ENCODE measurements at places on chromosomes 1 and 21.

- H3K4me1 ChIP-seq: peaks cover 43% of the 10 kb centered on the region
- no peak for DNase-seq
- no peak overlapping the region for H3K27ac ChIP-seq
- no peaks in the 10 kb centered on the region for H3K27me3 ChIP-seq
- no peak overlapping the region for H3K4me3 ChIP-seq
Measured at GRCh38 chr1:59331686-59332620, 35.1 kb downstream of the FGGY start.

- peaks cover 16% of the 10 kb centered on the region for H3K4me1 ChIP-seq
- no peak for DNase-seq
- H3K27ac ChIP-seq: peak overlapping the region; percentile 90
- H3K36me3 ChIP-seq: peaks cover 41% of the 10 kb centered on the region
Measured at GRCh38 chr21:30710499-30710898, 8.1 kb downstream of the KRTAP21-3 start.

- no peaks in the 10 kb centered on the region for H3K27me3 ChIP-seq
- peak overlapping the region; percentile 92 for H3K4me3 ChIP-seq
- H3K36me3 ChIP-seq: peaks cover 49% of the 10 kb centered on the region
Measured at GRCh38 chr1:89633800-89634625, 1.1 kb downstream of the LRRC8C start.

DNA sequence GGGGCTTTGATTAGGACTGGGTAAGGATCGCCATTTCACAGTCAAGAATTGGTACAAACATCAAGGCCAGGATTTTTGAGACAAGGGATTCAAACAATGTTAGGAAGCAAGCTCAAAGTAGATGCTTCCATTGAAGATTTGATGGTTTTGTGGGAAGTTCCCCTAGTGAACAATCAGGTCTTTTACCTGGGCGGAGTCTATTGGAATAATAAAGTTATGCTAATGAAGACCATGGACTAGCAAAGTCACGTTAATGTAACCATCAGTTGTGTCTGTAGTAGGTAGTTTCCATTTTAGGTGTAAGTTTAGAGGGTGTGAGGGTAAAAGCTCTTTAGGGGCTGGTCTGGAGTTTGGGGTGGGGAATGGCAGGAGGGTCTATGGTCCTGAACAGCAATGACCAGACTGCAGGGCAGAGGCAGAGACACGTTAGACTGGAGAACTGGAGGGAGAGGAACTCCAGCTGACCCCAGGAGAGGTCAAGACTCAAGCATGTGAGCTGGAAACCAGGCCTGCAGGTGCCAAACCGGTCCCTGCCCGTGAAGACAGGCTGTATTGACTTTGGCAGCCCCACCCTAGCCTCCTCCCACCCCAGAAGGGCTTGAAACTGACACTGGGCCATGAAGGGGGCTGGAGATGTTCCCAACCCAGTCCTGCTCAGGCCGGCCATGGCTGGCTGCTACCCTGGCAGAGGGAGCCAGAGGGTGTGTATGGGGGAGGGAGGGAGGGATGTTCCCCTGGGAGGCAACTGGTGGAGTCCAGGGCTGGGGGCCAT, 36.0 kb upstream of the GPR37L1 start:
- H3K36me3 ChIP-seq: no peaks in the 10 kb centered on the region
- no peak for DNase-seq
- H3K27ac ChIP-seq: no peak overlapping the region
- H3K4me3 ChIP-seq: no peak overlapping the region
- H3K27me3 ChIP-seq: peaks cover 6% of the 10 kb centered on the region

- H3K36me3 ChIP-seq: no peaks in the 10 kb centered on the region
- DNase-seq: no peak
- H3K4me3 ChIP-seq: no peak overlapping the region
- peaks cover 2% of the 10 kb centered on the region for H3K4me1 ChIP-seq
- no peak overlapping the region for H3K27ac ChIP-seq
- H3K27me3 ChIP-seq: no peaks in the 10 kb centered on the region
Measured at GRCh38 chr1:73909043-73909562, 288.9 kb downstream of the LRRIQ3 start.

DNA sequence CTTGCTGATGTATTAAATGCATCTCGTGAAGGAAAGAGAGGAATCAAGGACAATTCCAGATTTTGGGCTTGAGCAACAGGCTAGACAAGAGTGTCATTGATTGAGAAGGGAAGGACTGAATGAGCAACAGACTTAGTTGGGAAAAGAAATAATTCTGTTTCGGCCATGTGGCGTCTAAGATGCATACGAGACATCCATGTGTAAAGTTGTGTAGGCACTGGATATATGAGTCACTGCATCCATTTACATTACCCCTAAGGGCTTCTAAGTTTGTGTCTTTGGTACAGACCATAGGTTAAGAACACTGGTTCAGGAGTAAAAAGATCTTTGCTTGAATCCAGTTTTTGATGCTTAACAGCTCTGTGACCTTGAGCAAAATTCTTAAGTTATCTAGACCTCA, 307.0 kb upstream of the SGIP1 start:
- H3K27me3 ChIP-seq: peaks cover 9% of the 10 kb centered on the region
- no peak for DNase-seq
- no peak overlapping the region for H3K27ac ChIP-seq
- H3K4me1 ChIP-seq: peaks cover 4% of the 10 kb centered on the region
- no peaks in the 10 kb centered on the region for H3K36me3 ChIP-seq
- no peak overlapping the region for H3K4me3 ChIP-seq

- no peak overlapping the region for H3K4me3 ChIP-seq
- H3K36me3 ChIP-seq: no peaks in the 10 kb centered on the region
- H3K27ac ChIP-seq: no peak overlapping the region
- peaks cover 8% of the 10 kb centered on the region for H3K27me3 ChIP-seq
- peaks cover 21% of the 10 kb centered on the region for H3K4me1 ChIP-seq
- peak; percentile 9 for DNase-seq
Measured at GRCh38 chr1:112344754-112345423, 51.1 kb upstream of the CTTNBP2NL start.

- H3K27ac ChIP-seq: peak overlapping the region; percentile 78
- H3K4me1 ChIP-seq: peaks cover 27% of the 10 kb centered on the region
- DNase-seq: no peak
- H3K4me3 ChIP-seq: peak overlapping the region; percentile 82
- H3K36me3 ChIP-seq: peaks cover 7% of the 10 kb centered on the region
Measured at GRCh38 chr1:35931446-35932157, 697 bp downstream of the AGO3 start.

DNA sequence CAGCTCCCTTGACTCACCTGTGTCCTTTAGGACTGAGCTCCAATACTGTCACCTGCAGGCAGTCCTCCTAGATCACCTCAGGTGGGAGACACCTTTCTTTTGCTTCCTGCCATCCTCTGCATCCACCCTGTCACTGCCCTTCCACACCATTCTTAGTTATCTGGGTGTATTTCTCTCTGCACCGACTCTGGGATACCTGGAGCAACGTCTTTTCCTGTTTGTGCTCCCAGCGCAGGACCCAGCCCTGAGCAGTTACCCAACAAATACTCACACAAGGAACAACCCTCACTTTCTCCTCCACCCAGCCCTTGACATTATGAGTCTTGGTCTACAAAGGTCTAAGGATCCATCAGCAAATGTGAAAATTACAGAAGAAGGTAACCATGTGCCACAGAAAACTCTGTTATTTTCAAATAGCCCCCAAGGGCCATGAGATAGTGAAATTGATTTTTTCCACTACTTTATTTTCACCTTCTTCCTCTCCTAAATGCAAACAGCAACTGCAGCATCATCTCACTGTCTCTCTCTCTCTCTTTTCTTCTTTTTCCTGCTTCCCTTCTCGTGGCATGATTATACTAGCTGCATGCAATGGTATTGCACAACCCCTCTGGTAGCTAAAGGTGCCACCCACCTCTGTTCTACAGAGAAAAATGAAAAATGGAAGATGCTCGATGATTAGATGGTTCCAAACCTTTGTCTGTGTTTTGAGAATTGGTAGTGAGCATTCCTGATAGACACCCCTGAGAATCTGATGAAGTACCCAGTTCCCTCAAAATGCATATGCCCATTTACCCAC, 89.0 kb downstream of the MIS18A start:
- H3K4me1 ChIP-seq: no peaks in the 10 kb centered on the region
- no peak for DNase-seq
- no peak overlapping the region for H3K27ac ChIP-seq
- no peak overlapping the region for H3K4me3 ChIP-seq

DNA sequence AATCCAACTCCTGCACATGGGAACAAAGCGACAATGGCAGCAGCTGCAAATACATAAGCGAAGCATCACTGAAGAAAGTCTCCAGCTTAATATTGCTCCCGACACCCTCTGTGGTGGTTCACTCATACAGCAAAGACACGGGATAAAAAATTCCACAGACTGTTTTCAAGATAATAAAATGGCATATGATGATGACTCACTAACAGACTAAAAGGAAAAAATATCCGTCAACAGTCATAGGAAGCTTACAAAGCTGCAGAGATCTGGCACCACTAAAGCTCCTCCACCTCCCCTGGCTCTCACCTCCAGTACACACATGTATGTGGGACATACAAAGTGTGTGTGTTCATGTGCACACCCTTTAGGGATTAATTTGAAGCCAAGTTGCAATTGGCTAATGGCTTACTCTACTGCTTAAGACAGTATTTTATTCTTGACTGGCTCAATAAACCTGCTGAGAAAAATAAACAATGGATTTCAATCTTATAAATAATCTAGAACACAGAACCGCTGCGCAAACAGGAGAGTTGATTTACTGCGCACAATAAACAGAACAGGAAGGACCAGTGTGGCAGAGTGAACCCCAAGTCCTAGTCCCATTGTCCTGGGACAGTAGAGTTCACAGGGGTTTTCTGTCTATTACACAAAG, 94.4 kb downstream of the SLC45A1 start:
- H3K4me3 ChIP-seq: no peak overlapping the region
- DNase-seq: no peak
- no peak overlapping the region for H3K27ac ChIP-seq
- H3K4me1 ChIP-seq: peaks cover 35% of the 10 kb centered on the region
- peaks cover 66% of the 10 kb centered on the region for H3K36me3 ChIP-seq

DNA sequence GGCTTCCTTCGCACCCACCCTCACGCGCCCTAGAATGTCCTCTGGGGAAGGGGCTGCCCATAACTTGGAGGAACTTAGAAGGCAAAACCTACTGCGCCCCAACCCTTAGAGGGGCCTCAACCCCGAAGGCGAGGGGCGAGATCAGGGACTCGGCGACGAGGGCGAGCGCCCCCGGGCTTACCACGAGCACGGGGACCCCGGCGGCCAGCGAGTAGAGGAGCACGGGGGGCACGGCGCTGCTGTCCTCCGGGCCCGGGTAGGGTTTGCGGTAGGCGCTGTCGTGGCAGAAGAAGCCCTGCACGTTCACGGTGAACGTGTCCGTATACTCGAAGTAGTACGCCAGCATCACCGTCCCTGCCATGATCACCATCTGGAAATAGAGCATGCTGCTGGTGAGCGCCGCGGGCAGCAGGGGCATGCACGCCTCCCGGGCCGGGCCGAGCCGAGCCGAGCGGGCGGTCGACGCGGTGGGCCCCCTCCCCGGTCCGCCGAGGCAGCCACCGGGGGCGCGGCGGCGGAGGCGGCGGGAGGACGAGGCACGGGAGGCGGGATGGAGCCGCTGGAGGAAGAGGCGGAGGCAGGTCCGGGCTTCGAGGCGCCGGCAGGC, 304 bp downstream of the PLPPR5 start:
- no peaks in the 10 kb centered on the region for H3K4me1 ChIP-seq
- no peak for DNase-seq

GRCh38 chr1:46448109-46448911, 41.3 kb upstream of the DMBX1 start:
- H3K4me1 ChIP-seq: no peaks in the 10 kb centered on the region
- H3K36me3 ChIP-seq: no peaks in the 10 kb centered on the region
- no peak overlapping the region for H3K27ac ChIP-seq
- DNase-seq: no peak
- H3K27me3 ChIP-seq: peaks cover 66% of the 10 kb centered on the region

DNA sequence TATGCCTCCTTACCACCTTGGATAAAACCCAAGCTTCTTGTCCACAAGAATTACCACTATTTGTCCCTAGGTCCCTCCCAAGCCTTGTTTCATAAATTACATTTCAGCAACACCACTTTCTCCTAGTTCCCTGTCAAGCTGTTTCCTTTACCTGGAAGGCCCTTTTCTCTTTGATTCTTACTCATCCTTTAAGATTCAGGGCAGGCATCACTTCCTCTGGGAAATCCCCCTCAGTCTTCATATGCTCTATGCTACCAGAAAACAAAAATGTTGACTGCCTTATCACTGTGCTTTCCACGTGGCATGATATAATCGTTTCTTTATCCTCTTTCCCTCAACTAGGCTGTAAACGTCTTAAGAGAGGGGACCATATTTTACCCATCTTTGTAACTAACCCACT, 102.7 kb downstream of the LYST start:
- no peaks in the 10 kb centered on the region for H3K27me3 ChIP-seq
- no peak overlapping the region for H3K4me3 ChIP-seq
- DNase-seq: no peak
- H3K27ac ChIP-seq: no peak overlapping the region
